ENCODE measurements at places on chromosomes 7 and 10.

DNA sequence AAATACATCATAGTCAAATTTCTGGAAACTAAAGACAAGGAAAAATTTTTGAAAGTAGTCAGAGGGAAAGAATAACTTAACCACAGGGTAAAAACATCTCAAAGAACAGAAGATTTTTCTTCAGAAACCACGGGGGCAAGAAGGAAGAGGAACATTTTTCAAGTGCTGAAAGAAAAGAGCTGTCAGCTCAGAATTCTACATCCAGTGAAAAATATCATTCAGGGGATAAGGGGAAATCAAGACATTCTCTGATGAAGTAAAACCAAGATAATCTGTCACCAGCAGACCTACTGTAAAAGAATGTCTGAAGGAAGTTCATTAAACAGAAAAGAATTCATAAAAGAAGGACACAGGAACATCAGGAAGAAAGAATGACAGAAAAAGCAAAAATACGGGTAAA is 111.2 kb upstream of the TMEM72 start:
- DNase-seq = no peak

DNA sequence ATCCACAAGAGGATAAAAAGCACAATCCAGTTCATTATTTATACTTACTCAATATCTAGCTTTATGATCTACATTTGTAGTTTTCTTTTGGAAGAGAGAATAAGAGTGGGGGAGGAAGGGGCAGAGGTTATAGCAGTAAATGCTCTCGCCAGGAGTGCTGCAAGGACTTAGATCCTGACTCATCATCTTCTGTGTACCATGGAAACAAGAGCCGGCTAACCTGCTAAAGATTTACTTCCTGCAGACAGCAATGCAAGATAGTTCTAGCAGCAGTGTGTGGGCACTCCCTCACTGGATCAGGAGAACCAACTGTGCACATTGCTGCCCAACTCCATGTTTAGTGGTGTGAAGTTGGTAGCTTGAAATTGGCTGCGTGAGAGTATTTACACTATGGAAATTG is 47.7 kb upstream of the TRIL start:
- DNase-seq = no peak

DNA sequence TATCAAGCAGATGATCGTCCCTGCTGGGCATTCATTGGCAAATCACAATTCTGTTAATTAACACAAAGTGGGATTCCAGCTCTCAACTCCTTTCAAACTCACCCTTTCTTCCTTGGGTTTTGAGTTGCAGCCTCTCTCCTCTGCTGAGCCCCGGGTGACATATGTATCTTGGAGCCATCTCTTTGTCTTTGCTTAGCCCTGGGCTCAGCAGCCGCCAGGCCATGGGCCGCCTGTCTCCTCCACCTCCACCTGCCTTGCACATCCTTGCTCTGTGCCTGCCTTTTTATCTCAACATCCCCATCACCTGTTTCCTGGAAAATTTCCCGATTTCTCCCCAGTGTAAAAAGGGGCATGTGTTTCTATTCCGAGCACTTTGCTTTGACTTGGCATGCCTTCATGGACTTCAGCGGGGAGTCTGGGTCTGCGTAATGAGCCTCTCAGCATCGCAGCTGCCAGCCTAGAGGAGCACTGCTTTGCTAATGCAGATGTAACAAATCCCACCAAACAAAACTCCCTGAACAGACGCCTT is 141.3 kb upstream of the AGK start:
- no peak for DNase-seq

GRCh38 chr10:60382946-60383681 is 6.6 kb downstream of the ANK3 start:
- no peak for DNase-seq

DNA sequence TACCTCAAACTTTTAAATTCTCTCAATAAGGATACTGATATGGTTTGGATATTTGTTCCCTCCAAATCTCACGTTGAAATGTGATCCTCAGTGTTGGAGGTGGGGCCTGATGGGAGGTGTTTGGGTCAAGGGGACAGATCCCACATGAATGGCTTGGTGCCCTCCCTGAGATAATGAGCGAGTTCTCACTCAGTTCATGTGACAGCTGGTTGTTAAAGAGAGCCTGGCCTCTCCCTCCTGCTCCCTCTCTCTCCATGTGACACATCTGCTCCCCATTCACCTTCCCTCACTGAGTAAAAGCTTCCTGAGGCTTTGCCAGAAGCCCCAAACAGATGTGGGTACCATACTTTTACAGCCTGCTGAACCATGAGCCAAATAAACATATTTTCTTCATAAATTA is 19.2 kb downstream of the ABCB4 start:
- no peak for DNase-seq

DNA sequence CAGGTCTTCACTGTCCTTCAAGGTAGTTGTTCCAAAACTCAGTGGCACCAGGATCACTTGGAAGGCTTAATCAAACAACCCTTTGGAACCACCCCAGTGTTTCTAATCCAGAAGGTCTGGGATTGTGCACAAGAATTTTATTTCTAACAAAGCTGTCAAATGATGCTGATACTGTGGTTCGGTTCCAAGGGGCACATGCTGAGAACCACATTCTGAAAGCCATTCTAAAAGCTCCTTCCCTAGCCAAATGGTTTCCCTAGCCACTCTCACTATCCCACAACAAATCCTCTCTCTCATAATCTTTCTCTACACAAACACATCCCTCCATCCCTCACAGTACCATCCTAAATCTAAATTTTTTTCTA is 52.1 kb downstream of the MACC1 start:
- no peak for DNase-seq

GRCh38 chr7:42274053-42274452 is 37.0 kb upstream of the GLI3 start:
- no peak for DNase-seq

DNA sequence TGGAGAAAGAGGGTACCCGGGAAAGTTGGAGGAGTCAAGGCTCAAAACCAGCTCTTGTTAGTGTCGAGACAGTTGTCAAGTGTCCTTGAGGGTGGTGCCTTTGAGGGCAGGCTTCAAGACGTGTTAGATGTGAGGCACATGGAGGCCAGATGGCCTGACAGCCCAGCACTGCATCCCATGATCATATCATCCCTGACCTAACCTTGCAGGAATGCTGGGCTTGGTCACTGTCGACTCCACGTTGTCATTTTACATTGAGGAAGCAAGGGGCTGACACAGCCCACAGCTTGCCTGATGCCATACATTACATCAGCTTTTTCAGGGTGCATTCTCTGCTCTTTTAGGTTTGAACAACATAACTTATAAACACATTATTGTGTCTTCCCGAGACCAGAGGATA is 114.1 kb downstream of the ABCA13 start:
- DNase-seq = no peak

- DNase-seq = no peak
Measured at GRCh38 chr10:17781856-17782255, 27.3 kb upstream of the MRC1 start.

DNA sequence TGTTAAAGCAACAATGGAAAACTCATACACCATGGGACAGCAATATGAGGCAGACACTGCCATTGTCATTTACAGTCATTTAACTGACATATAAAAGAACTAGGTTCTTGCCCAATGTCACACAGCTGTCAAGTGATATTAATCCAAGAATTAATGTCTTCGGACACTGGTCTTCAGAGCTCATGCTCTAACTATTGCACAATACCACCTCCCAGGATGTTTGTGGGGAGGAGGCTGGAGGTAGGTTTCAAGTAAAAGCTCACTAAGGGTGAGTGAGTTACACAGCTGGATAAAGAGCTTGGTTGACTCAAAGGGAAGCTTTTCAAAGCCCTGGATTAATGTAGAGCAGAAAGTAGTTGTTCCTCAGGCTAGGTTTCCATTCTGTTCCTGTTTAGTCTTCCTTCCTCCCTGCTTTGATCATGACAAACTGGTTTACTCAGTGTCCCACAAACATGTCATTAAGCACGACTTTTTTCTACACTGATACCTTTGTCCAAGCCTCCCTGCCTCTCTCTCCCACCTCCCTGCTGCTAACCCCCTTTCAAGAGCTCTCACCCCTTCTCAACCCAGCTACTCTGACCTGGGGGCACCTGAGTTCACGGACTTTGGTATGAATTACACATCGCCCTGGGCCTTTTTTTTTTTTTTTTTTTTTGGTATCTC is 987 bp upstream of the EXOC6 start:
- no peak for DNase-seq

DNA sequence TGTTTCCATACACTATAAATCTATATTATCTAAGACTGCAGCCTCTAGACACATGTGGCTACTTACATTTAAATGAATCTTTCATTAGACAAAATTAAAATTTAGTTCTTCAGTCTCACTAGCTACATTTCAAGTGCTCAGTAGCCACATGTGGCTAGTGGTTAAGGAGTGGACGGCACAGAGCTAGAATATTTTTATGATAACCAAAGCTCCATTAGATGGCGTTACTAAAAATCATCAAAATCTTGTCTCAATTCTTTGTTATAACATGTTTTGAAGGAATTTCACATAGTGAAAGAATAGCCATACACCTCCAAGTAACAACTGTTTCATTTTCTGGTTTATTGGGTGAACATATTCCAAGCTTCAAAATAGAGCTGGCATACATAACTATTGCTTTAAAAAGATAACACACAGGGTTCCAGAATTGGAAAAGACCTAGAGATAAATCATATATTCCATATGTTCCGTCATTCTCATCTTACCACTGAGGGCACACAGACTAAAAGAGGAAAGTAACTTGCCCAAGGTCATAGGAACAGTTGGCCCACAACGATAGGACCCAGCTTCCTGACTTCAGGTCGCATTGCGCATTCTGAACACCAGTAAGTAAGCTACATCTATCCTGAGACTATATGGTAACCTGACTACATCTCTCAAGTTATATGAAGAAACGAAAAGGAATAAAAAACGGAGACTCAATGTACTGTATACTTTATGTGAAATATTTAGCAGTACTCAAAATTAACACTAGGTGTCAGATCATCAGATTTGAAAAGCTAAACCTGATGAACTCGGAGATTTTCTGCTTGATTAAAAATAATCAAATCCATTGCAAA is 66.6 kb downstream of the CAV1 start:
- DNase-seq = no peak

GRCh38 chr7:12831024-12831423 is 143.6 kb downstream of the ARL4A start:
- DNase-seq = no peak

DNA sequence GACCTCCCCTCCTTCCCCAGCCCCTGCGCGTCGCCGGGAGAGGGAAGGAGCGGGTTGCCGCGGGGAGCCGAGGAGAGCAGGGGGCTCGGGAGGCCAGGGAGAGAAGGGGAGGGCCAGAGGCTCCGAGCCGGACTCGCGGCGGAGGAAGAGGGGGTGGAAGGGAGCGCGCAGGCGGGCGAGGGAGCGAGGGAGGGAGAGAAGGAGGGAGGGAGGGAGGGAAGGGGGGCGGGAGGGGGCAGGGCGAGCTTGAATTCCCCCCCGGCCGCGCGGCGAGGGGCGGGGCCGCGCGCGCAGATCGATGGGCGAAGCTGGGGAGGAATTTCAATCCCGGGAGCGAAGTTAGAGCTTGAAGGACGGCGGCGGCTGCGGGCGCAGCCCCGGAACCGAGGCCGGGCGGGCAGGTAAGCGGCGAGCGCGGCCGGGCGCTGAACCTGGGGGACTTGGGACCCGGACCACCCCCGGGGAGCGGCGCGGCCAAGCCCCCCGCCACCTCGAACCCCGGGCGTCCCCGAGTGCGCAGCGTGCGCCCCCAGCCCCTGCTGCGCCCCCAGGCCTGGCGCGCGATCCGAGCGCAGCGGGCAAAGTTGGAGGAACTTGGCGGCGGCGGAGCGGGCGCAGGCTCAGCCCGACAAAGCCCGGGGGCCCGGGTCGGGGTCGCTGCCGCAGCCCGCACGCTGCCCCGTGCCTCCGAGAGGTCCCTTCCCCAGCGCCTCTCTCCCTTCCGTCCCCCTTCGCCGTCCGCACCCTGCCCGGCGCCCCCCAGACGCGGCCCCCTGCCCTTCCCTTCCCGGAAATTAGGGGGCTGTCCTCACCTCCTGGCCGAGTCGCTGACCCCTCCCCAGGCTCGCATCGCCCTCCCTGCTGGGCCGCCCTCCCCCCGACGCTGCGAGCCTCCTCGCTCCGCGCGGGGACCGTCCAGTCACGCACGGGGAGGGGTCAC is at the start of gene ELFN1:
TSS of gene ELFN1 (plus strand) at position 324 of the 940 bp plus-strand sequence. CDS start 74,320 bp downstream, outside the sequence.
- DNase-seq = peak; percentile 1

GRCh38 chr10:11482306-11482705 is 129.1 kb downstream of the USP6NL start:
- DNase-seq = no peak

DNA sequence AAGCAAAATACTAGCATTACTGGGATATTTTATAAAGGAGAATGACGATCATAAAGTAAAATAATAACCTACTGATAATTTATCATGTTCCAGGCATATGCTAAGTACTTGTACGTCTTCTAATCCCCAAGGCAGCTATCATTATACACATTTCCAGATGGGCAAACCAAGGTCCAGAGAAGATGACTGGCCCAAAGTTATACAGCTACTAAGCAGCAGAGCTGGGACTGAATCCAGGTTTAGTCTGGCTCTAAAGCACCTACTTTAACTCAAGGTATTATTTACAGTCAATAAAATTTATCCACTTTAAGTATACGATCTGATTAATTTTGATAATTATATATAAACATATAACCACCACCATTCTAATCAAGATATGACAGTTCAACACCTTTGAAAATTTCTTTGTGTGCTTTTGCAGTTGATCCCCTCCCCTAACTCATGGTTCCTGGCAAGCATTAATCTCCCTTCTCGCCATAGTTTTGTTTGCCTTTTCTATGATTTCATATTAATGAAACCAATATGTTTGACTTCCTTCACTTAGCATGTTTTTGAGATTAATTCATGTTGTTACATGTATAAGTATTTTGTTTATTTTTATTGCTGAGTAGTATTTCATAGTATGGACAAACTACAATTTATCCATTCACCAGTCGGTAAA is 126.7 kb downstream of the CPEB3 start:
- no peak for DNase-seq

DNA sequence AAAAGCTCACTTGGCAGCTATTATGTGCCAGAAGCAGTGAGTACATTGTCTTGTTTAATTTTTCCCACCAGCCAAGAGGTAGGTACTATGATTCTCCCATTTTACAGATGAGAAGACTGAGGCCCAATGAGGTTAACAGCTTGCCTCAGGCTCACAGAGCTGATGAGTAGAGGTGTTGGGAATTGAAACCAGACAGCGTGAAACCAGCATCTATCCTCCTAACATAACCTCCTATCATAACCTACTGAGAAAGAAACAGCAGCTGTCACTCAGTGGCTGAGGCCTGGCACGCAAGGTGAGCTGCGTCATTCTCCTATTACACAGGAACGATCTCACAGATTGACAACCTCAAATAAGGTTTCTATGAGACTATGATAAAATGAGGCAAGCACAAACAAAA is 6.2 kb downstream of the PYROXD2 start:
- DNase-seq = no peak

- peak; percentile 74 for DNase-seq
Measured at GRCh38 chr7:1473864-1474512, 14.7 kb upstream of the MICALL2 start.

DNA sequence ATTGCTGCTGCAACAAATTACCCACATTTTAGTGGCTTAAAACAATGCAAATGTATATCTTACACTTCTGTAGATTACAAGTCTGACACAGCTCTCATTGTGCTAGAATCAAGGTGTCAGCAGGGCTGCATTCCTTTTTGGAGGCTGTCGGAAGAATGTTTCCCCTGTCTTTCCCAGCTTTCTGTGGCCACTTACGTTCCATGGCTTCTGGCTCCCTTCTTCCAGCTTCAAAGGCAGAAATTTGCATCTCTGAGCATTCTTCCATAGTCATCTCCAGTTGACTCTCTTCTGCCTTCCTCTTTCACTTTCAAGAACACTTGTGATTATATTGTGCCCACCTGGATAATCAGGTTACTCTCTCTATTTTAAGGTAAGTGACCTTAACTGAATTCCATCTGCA is 125.3 kb downstream of the GPR158 start:
- no peak for DNase-seq

All from T-cell (primary cell).